ENCODE measurements at places on chromosomes 12 and 14.

DNA sequence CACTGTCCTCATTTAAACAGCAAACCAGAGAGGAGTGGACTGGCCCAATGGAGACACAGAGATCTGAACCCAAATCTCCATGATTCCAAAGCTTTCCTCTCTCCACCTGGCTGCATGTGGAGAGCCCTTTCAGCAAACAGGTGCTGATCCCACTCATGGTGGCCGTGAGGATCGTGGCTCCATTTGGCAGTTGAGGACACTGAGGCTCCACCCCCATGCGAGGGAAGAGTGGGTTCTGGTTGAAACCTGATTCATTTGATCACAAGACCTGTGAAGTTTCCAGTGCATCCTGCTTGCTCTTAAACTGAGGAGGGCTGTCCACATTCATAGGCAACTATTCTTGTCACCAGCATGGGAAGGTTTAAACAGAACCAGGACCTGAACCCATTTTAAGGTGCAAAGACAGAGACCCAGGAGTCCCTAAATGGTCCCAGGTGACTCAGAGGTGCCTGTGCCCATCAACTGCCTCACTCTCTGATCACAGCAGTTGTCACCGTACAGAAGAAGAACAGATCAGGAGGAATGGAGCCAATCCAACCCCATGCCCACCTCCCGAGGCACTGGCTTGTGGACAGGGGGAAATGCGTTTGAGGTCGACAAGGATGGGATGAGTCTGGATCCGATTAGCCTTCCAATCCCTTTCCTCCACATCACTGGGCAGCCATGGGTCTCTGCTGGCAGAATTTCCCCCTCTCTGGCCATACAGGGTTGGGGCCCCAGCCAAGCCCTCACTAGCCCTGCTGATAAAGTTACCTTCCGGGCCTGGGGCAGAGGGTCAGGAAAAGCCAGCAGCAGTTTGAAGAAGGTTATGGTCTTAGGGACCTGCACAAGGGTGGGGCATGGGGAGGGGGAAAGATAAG, 45.5 kb upstream of the BCL11B start:
- DNase-seq: no peak

DNA sequence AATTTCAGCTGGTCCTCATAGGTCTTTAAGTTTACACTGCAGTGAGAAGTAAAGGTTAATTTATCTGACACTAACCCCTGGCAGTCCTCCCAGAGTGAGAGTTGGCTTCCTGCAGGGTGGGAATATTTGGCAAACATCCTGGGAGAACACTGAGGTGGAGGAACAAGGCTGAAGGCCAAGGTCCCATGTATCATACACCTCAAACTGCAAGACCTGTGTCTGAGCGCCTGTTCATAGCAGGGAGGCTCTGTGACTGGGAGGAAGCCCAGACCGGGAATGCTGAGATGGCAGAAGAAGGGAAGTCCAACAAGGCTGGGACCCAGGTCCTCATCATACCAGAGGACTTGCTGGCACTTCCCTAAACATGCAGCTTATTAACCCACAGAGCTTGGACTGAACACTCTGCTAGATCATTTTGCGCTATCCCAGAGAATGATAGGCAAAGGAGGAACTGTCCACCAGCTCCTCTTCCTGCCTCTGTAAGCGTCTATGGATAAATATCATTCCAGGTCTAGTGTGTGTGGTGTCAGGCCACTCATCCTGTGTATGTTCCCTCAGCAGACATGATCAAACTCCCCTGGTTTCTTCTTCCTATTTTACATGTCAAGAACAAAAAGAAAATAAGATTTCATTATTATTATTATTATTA, 199.6 kb upstream of the CNOT2 start:
- DNase-seq: no peak

GRCh38 chr14:100540141-100540925, 46.9 kb downstream of the BEGAIN start:
- DNase-seq: no peak

GRCh38 chr12:39541471-39541870, 78.1 kb downstream of the ABCD2 start:
- no peak for DNase-seq

GRCh38 chr12:100953217-100953616, 158.6 kb downstream of the ANO4 start:
- DNase-seq: no peak

- DNase-seq: no peak
Measured at GRCh38 chr12:97767347-97767746, 304.7 kb downstream of the RMST start.

DNA sequence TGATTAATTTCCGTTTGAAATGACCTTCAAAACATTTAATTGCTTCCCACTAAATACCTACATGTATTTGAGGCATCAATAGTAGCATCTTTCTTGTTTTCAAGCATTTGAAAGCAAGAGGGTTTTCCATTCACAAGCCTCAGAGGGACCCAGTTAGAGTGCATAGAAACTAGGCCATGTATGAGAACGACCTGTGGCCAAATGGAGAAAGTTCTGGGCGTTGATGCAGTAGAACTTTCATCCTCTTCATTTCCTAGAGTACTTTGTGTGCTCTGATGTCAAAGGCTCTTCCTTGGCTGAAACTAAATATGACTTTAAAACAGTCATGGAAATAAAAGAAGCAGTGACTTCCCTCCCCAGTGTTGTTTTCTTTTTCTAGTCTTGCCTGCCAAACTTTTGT, 944 bp upstream of the DHRS7 start:
- no peak for DNase-seq

GRCh38 chr12:69837657-69838415, 12.8 kb downstream of the MYRFL start:
- DNase-seq: no peak

DNA sequence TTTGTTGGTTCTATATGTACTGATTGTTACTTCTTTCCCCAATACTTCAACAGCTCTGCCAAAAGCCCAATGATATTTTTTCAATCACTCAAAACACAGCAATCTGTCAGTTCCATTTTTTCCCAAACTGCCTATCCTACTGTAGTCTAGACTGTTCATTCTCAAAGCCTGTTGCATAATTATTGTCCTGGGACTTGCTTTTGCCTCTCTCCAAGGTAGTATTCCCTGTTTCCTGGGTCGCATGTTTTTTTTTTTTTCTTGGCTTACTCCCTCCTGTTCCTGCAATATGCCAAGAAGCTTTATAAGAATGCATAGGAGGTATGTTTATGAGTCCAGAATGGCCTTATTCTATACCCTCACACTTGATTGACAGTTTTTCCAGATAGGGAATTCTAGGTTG, 19.9 kb upstream of the CCNT1 start:
- DNase-seq: no peak

DNA sequence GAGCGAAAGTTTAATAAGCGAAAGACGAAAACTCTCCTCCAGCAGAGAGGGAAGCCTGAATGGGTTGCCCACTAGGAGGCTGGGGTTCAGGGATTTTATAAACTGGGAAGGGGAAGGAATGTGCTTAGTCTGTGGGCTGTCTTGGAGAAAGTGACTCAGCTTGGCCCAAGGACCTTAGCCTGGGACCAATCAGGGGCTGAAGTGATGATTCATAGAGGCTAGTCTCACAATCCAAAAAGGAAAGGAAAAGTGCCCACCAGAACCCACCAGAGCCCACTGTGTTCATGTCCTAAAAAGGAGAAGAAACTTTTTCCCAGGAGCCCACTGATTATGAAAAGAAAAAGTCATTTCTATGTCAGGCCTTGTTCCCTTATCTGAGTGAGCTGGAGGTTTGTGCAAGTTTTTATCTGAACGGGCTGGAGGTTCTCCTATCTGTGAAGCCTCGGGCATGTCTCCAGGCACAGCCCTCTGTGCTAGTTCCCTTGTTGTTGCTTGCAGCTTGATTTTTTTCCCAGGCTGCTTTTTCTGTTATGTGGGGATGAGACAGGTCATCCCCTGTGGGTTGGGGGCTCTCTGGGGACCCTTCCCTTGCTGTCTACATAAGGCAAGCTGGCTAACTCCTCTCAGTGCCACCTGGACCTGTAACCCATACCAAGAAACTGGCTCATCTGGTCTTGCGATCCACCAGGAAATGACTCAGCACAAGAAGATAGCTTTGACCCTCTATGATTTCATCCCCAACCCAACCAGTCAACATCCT, 8.3 kb upstream of the GOLGA5 start:
- DNase-seq: no peak

- no peak for DNase-seq
Measured at GRCh38 chr14:62064751-62065323, 302.6 kb downstream of the SNAPC1 start.

DNA sequence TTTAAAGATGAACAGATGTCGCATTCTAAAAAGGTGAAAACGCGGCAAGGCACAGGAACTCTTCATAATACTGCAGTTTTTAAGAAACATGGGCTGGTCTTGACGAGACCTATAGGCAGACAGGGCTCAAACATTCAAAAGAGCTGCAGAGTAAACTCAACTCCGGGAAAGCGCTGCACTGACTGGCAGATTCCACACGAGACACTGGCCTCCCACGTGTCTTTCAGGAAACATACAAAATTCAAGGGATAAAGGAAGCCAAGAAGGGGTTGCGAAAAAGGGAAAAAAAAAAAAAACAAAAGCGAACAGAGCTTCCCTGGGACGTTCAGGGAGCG, 614 bp upstream of the ARF6 start:
- no peak for DNase-seq

GRCh38 chr14:95505030-95505589, 11.3 kb downstream of the SYNE3 start:
- DNase-seq: no peak

GRCh38 chr14:94833633-94834032, 63.7 kb upstream of the GSC start:
- no peak for DNase-seq

DNA sequence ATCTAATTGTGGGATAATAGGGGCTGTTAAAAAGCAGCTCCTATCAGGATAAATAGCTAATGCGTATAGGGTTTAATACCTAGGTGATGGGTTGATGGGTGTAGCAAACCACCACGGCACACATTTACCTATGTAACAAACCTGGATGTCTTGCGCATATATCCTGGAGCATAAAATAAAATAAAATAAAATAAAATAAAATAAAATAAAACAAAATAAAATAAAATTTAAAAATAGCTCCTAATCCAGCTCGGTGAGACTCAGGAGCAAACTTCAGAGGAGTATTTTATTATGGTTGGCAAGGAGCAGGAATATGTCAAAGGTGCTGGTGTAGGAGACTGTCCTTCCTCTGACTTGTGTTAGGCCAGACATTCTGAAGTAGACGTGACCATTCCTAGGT, 721.0 kb downstream of the BCL11B start:
- DNase-seq: no peak

GRCh38 chr14:68177728-68178127, 358.1 kb downstream of the RAD51B start:
- DNase-seq: no peak

- no peak for DNase-seq
Measured at GRCh38 chr12:115771065-115771464, 506.4 kb downstream of the MED13L start.

DNA sequence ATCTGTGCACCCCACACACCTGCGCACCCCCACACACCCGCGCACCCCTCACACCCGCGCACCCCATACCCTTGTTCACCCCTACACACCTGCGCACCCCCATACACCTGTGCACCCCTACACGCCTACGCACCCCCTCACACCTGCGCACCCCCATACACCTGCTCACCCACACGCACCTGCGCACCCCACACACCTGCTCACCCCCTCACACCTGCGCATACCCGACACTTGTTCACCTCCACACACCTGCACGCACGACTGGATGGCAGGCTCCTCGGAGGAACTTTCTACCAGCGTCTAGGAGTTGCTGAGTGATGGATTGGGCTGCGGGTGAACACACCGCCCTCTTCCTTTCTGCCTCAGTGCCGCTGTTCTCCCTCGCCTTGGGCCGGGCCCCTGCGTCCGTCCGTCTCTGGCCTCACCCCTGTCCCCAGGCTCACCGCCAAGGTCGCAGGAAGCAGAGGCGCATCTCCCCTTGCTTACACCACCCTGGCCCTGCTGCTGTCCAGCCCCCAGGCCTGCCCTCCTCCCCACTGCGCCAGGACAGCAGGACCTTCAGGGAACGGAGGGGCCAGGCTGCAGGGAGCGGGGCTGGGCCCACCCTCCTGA, 20.7 kb upstream of the TMEM106C start:
- DNase-seq: no peak

DNA sequence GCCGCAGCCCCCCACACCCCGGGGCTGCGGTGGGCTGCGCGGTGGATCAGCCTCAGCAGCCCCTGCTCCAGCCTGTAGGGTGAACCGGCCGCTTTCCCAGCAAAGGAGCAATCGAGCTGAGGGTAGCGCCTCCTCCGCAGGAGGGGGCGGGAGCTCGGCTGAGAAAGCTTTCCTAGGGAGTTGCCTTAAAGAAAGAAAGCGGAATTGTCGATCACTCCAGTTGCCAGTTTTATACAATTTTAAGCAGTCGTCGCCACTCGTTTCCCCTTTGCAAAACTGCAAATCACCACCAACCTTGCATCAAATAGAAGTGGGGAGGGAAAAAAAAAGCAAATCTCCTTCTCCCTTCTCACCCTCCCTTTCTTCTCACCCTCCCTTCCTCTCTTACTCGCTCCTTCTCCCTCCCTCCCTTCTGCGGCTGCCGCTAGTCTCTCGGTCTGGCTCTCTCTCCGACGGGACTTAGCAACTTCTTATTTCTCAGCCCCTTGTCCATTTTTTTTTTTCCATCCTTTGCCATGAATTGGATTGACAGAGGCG, at the start of gene PDE3A:
PDE3A (plus strand) TSS at position 424 of the 537 bp plus-strand sequence. CDS start 748 bp downstream, outside the sequence.
- no peak for DNase-seq

DNA sequence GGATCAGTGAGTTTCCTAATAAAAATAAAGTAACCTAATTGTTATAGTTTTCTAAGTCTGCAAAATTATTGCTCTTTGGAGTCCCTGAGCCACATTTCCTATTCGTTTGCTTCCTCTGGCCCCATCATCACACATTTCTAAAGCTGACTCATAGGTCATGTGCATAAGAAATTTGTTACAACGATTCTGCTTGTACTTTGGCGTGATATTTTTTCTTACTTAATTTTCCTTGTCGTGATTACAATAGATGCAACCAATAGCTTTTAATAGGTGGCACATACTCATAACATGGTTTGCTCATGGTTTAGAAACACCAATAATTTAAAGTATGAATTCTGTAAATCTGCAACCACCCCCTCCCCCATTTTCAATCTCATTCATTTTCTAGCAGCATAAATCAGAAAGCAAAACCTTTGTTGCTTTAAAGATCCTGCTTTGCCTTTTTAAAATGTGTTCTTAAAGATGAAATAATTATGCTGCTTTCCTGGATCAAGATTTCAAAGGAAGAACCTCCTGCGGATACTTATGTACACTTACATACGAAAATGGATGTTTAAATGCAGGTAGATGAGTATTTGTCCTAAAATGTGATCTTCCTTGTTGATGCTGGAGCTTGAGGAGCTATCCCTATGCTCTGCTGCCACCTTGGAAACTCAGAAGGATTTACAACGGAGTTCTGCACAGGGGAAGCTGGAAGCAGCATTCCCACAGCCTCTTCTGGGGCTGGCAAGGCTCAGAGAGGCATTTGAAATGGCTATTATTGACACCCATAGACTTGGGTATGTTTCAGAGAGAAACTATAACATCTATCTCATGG, 1.7 kb upstream of the FLRT2 start:
- DNase-seq: no peak

Measured in esophagus squamous epithelium (tissue), 5 donors.